ENCODE measurements at places on chromosomes 5 and 9. TPM values are rescaled to one million over a fixed set of nuclear protein-coding genes. Genes with fewer than 3 reads are reported as not detected.

The ARHGEF28 gene
- total RNA-seq, result 0.17 TPM

The GLRA1 gene
- not detected for total RNA-seq

The FOXD4L3 gene
- not detected for total RNA-seq

The FGF10 gene
- not detected for total RNA-seq

The DNAJC18 gene
- total RNA-seq, result 41.5 TPM

The ADRA1B gene
- total RNA-seq, result not detected

The FAM200C gene
- total RNA-seq, result 3.5 TPM

The ADAMTSL2 gene
- not detected for total RNA-seq
